ENCODE measurements at places on chromosomes 3 and 15. TPM values are rescaled to one million over a fixed set of nuclear protein-coding genes. Genes with fewer than 3 reads are reported as not detected.

Gene CCDC33
- 0.11 TPM for total RNA-seq

Gene KCNAB1
- 2.4 TPM for total RNA-seq

- peak overlapping the region; percentile 70 for H3K27ac ChIP-seq
- DNase-seq = no peak
- no peaks in the 10 kb centered on the region for H3K36me3 ChIP-seq
- peaks cover 5% of the 10 kb centered on the region for H3K4me1 ChIP-seq
- H3K4me3 ChIP-seq = no peak overlapping the region
- H3K27me3 ChIP-seq = peaks cover 23% of the 10 kb centered on the region
Measured at GRCh38 chr3:112778353-112778948, 68.2 kb downstream of the CD200R1L start.

DNA sequence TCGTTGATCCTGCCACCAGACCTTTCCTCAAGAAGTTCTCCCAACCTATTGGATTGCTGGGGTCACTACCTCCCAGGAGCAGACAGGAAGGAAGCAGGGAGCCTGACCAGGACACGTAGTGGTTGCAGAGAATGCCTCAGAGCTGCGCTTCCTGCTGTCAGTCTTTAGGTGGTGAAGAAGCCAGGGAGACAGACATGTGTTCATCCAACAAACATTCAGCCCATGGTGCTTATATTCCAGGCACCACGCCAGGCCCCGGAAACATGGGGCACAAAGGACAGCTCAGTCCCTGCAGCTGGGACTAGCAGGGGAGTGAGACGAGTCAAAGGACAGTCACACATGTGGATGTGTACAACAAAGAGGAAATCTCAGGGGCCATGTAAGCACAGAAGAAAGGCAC is 26.0 kb upstream of the CORO2B start:
- no peak overlapping the region for H3K27ac ChIP-seq
- peaks cover 4% of the 10 kb centered on the region for H3K4me1 ChIP-seq
- no peaks in the 10 kb centered on the region for H3K36me3 ChIP-seq
- DNase-seq = no peak
- no peaks in the 10 kb centered on the region for H3K27me3 ChIP-seq
- no peak overlapping the region for H3K4me3 ChIP-seq

GRCh38 chr15:59278120-59278519 is 71.5 kb downstream of the LDHAL6B start:
- H3K27me3 ChIP-seq = no peaks in the 10 kb centered on the region
- H3K27ac ChIP-seq = peak overlapping the region; percentile 38
- no peaks in the 10 kb centered on the region for H3K36me3 ChIP-seq
- H3K4me3 ChIP-seq = no peak overlapping the region
- H3K4me1 ChIP-seq = peaks cover 13% of the 10 kb centered on the region

- no peaks in the 10 kb centered on the region for H3K36me3 ChIP-seq
- no peaks in the 10 kb centered on the region for H3K27me3 ChIP-seq
- no peak overlapping the region for H3K4me3 ChIP-seq
- no peak for DNase-seq
Measured at GRCh38 chr3:159850481-159850880, 138.2 kb upstream of the IL12A start.
